Adipose tissue (tissue), 3 donors: ENCODE measurements at places on chromosomes 6 and 20. TPM values are rescaled to one million over a fixed set of nuclear protein-coding genes. Genes with fewer than 3 reads are reported as not detected.

Gene PRL
- 1.2 TPM for polyA plus RNA-seq

Gene ANGPT4
- polyA plus RNA-seq, result 1.5 TPM

Gene GNAS-AS1
- 0.34 TPM for polyA plus RNA-seq

Gene KCNQ2
- 0.10 TPM for polyA plus RNA-seq

Gene XPO5
- polyA plus RNA-seq, result 9.8 TPM

Gene BMP7
- 0.41 TPM for polyA plus RNA-seq

Gene BLCAP
- 24.0 TPM for polyA plus RNA-seq

Gene EDN3
- 7.9 TPM for polyA plus RNA-seq

Gene CAGE1
- polyA plus RNA-seq, result not detected

Gene SRC
- polyA plus RNA-seq, result 25.7 TPM

Gene HMGN4
- 21.4 TPM for polyA plus RNA-seq

Gene BNIP5
- not detected for polyA plus RNA-seq

Gene HLA-DQB2
- polyA plus RNA-seq, result not detected

Gene MPC1
- 37.3 TPM for polyA plus RNA-seq

Gene CST5
- polyA plus RNA-seq, result not detected

Gene EYS
- 0.22 TPM for polyA plus RNA-seq

Gene LY6G6F
- 0.45 TPM for polyA plus RNA-seq

Gene SCAF8
- polyA plus RNA-seq, result 6.3 TPM

Gene CPXM1
- polyA plus RNA-seq, result 3.6 TPM

Gene RIN2
- polyA plus RNA-seq, result 24.9 TPM

Gene ZC2HC1B
- not detected for polyA plus RNA-seq

Gene TBX18
- polyA plus RNA-seq, result 0.47 TPM
